ENCODE measurements at places on chromosomes 7 and 10.

GRCh38 chr10:19730167-19730906 lies 85.9 kb upstream of the PLXDC2 start:
- no peak for DNase-seq

DNA sequence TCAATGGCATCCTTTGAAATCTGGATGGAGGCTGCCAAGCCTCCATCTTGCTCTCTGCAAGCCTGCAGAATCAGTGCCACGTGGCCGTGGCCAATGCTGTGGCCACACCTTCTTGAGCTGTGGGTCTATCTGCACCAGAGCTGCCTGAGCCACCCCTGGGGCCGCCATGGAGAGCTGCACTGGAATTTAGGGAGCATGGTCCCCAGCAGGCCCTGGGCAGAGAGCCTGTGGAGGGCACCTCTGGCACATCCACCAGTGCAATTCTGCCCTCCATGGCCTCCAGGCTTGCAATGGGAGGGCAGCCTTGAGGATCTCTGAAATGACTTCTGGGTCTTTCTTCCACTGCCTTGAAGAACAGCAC lies 55.6 kb upstream of the NKX6-2 start:
- DNase-seq: no peak

DNA sequence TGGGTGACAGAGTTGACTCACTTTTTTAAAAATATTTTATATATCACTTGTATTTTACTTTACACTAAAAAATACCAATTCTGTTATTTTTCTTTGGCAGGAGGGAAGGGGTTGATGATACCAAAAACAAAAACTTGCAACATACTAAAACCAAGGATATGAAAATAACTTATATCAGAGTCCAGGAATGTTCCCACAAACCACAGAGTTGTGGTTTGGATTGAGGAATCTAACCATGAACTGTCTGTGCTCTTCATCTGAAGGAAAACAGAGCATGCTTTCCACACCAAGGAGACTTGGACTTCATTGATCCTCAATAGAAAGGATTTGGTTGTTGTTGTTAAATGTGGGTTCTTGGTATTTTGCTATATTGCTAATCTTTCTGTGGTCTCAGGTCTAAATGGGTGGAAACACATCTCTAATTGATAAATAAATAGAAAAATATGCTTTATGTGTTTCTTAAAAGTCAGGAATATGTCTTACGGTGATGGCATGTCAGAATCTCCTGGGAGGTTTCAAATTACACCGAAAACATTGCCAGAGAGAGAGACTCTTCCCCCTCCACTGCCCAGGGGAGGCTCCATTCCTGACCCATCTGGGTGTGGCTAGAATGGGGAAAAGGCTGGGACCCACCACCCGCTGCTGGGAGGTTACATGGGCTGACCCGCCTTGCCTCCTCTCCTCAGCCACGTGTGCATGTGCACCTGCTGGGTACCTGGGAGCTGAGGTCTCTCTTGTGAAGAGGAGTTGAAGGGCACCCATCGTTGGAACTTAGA lies 46.9 kb upstream of the STK17A start:
- DNase-seq: no peak

- DNase-seq: no peak
Observed at GRCh38 chr7:103668279-103668941, 222.4 kb upstream of the SLC26A5 start.

GRCh38 chr7:150656047-150656446 lies 23.9 kb upstream of the GIMAP6 start:
- DNase-seq: no peak

Data from stimulated activated CD4-positive, alpha-beta T cell treated with anti-CD3 and anti-CD28 coated beads, Interleukin-12 subunit alpha, Interleukin-12 subunit beta, amount 100 ng/mL, for 24 hours (primary cell).